ENCODE measurements at places on chromosomes 11 and 22. TPM values are rescaled to one million over a fixed set of nuclear protein-coding genes. Genes with fewer than 3 reads are reported as not detected.

TM7SF2 gene
- total RNA-seq, result 8.7 TPM

PKNOX2 gene
- not detected for total RNA-seq

DEUP1 gene
- total RNA-seq, result not detected

SULT4A1 gene
- total RNA-seq, result not detected

PARVB gene
- total RNA-seq, result 42.0 TPM

PRODH gene
- 0.89 TPM for total RNA-seq

TMEM132A gene
- total RNA-seq, result 179 TPM

TRPM5 gene
- total RNA-seq, result not detected

DEFB131B gene
- total RNA-seq, result not detected

DYNC2H1 gene
- total RNA-seq, result 5.9 TPM

UPB1 gene
- not detected for total RNA-seq

RNF26 gene
- 32.0 TPM for total RNA-seq

OR2D2 gene
- not detected for total RNA-seq

NXPE2 gene
- not detected for total RNA-seq

LMNTD2 gene
- 2.1 TPM for total RNA-seq

TMEM191C gene
- total RNA-seq, result 1.2 TPM

LRRC56 gene
- total RNA-seq, result 0.87 TPM

KRTAP5-8 gene
- not detected for total RNA-seq

OVCH2 gene
- total RNA-seq, result not detected

RIMBP3C gene
- total RNA-seq, result 0.27 TPM

RAB39A gene
- 0.27 TPM for total RNA-seq

CD3E gene
- not detected for total RNA-seq

SLC22A6 gene
- not detected for total RNA-seq

KCNJ1 gene
- total RNA-seq, result not detected

SAA1 gene
- 0.63 TPM for total RNA-seq

TPBGL gene
- total RNA-seq, result 0.15 TPM

VSIG10L2 gene
- not detected for total RNA-seq

ARHGAP20 gene
- total RNA-seq, result not detected

EED gene
- 28.3 TPM for total RNA-seq

RAB3IL1 gene
- 12.8 TPM for total RNA-seq
